Heart right ventricle (tissue), 16 donors: ENCODE measurements at places on chromosomes 7 and 10. TPM values are rescaled to one million over a fixed set of nuclear protein-coding genes. Genes with fewer than 3 reads are reported as not detected.

GRCh38 chr10:60719721-60720120 lies 58.6 kb upstream of the CDK1 start:
- DNase-seq, result no peak

DNA sequence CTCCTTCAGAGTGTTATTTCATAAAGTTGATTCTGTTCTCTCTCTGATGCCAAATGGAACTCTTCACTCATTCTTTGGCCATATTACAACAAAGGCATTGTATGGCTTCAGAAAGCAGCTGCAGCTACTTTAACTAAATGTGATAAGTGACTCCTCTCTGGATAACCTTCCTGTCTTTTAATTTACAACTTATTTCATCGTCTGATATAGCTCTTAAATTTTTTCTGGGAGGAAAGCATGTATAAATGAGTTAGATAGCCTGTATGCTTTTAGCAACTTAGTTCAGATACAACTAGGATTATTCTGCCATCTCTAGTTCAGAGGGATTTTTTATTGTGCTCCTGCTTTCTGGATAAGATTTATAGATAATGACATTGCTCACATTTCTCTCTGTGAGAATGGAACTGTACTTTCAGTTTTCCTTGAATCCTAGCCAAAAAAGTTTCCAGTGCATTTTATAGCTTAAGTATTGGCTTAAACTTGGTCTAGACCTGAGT lies 57.5 kb downstream of the KLHDC10 start:
- DNase-seq, result no peak

- DNase-seq, result no peak
Measured at GRCh38 chr7:105896407-105896911, 20.1 kb upstream of the ATXN7L1 start.

GPR37 gene
- polyA plus RNA-seq, result 0.04 TPM

SPDYE8 gene
- polyA plus RNA-seq, result not detected

GRCh38 chr7:2143981-2144595 lies 88.7 kb downstream of the MAD1L1 start:
- no peak for DNase-seq

ACTL6B gene
- not detected for polyA plus RNA-seq

OR2A42 gene
- polyA plus RNA-seq, result 0.07 TPM

ECHDC3 gene
- 15.0 TPM for polyA plus RNA-seq

TDRD1 gene
- polyA plus RNA-seq, result 0.03 TPM

DNA sequence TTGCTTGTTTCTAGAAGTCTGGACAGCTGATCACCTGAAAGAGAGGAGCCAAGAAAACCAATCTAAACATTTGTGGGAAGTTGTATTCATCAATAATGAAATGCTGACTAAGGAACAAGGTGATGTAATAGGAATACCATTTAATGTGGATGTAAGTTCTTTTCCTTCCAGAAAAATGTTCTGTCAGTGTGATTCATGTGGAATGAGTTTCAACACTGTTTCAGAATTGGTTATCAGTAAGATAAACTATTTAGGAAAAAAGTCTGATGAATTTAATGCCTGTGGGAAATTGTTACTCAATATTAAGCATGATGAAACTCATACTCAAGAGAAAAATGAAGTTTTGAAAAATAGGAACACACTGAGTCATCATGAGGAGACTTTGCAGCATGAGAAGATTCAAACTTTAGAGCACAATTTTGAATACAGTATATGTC lies 39.8 kb upstream of the ZNF37A start:
- DNase-seq, result no peak

DNA sequence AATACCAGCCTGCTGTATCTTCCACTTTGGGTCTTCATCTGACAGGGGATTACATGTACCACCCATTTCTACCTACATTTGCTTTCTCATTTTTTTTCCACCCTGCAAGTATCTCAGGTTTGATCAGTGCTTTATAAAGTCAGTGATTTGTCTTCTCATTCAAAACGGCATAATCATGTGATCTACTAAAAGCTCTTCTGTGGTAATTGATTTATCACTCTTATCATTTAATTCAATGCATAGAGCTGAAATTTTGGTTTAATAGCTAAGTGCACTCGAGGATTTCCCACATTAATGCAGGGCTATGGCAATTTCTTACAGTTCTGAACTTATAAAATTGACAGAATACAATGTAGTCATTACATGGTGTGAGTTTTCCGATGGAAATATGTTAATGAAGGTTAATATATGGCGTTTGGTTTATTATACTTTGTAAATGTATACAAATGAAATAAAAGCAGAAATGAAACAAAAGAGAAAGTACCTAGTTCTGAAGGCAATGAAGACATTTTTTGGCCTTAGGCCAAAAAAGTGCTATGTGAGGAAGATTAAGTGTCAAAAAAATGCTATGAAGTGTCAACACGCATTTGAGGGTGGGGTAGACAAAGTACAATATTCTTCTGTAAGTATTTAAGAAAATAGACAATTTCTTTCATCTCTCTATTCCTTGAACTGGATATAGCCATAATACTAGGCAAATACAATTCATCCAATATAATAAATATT lies 457.3 kb downstream of the ETV1 start:
- DNase-seq, result no peak

DNA sequence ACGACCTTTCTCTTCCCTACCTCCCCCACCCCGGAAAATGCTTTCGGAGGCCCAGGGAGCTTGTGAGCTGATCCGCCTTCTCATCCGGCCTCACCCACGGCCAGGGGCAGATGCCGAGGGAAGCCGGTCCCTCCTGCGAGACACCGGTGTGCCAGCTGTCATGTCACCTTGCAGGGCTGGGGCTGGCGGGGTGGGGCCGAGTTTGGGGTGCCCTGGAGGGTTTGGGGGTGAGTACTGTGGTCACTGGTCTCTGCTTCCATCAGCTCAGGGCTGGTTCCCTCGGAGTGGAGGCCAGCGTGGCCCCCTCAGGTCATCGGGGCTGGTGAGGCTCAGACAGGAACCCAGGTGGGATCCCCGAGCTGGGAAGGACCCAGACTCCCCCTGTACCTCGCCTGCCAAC lies 48.7 kb downstream of the RCC1L start:
- DNase-seq, result no peak
